ENCODE measurements at places on chromosomes 5 and 9.

DNA sequence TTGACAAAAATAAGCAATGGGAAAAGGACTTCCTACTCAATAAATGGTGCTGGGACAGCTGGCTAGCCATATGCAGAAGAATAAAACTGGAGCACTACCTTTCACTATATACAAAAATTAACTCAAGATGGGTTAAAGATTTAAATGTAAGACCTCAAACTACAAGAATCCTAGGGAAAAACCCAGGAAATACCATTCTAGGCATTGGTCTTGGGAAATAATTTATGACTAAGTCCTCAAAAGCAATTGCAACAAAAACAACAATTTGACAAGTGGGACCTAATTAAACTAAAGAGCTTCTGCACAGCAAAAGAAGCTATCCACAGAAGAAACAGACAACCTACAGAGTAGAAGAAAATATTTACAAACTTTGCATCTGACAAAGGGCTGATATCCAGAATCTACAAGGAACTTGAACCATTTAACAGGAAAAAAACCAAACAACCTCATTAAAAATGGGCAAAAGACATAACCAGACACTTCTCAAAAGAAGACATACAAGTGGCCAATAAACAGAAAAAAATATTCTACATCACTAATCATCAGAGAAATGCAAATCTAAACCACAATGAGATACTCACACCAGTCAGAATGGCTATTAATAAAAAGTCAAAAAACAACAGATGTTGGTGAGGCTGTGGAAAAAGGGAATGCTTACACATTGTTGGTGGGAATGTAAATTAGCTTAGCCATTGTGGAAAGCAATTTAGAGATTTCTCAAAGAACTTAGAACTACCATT, 75.2 kb upstream of the CPEB4 start:
- no peak for DNase-seq

- no peak for DNase-seq
Observed at GRCh38 chr5:131245948-131246347, 17.9 kb upstream of the CDC42SE2 start.

- DNase-seq, result no peak
Observed at GRCh38 chr5:74556631-74557595, 83.6 kb downstream of the ENC1 start.

DNA sequence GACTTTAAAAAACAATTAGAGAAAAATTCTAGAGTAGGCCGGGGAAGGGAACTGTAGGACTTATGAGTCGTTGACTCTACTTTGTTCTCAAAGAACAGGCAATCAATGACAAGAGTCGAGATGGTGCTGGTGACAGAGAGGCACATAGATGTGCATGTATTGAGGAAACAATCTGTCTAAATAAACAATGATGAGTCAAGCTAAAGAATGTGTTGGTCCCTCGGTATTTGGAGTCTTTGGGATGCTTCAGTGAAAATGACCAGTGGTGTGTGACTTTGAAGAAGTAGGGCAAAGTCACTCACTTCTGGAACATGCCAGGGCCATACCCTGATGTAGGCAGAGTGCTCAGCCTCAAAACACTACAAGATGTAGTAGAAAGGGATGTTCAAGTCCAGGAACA, 288.1 kb upstream of the PANK3 start:
- DNase-seq, result no peak

DNA sequence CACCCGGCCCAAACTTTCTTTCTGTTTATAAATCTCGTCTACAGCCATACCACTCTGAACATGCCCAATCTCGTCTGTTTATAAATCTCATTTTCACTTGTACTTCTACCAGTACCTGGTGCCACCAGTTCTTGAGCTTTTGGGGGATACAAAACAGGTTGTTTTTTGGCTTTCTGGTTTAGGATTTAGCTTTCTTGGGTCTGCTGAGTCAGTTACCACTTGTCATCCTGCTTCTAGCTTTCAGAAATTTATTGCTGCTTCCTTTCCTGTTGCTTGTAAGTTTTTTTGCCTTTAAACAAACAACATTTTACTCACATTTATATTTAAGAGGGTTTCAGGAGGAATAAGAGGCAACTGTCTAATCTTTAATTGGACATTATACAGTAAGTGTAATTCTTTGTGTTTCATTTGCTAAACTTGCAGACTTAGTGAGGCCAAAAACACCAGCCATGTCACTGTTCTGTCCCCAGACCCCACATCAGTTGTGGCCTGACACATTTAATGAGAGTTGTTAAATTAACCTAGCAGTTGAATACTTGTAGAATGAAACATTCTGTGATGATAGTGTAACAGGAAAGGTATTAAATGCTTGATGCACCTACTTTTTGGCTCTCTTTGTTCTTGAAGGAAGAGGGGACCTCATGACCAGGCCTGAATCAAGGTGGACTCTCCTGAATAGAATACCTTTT, 11.8 kb downstream of the NDFIP1 start:
- DNase-seq, result no peak

DNA sequence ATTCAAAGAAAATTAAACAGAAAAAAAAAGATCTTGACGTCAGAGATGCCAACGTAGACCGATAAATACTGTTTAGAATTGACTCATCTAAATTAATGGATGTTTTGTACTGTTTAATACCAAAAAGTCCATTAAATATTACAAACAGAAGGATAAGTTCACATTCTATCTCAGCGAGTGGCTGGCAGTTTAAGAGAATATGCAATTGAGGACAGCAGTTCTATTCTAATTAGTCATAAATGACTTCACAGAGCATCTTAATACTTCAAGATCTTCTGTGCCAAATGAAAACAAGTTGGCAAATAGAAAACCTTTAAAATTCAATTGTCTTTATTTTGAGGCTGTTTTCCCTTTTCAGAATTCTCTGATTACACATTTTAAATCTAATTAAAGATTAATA, 326.6 kb upstream of the NREP start:
- DNase-seq, result no peak

GRCh38 chr5:124906339-124907097, 160.1 kb upstream of the ZNF608 start:
- DNase-seq, result no peak
